ENCODE measurements at places on chromosomes 2 and 18.

- no peak overlapping the region for H3K4me3 ChIP-seq
- H3K4me1 ChIP-seq: no peaks in the 10 kb centered on the region
- no peaks in the 10 kb centered on the region for H3K27me3 ChIP-seq
- H3K36me3 ChIP-seq: peaks cover 24% of the 10 kb centered on the region
- H3K27ac ChIP-seq: peak overlapping the region; percentile 32
These were observed 58.8 kb downstream of the C2orf74 start for GRCh38 chr2:61220768-61221167.

GRCh38 chr18:59787998-59788790, 91.0 kb upstream of the CCBE1 start:
- no peaks in the 10 kb centered on the region for H3K27me3 ChIP-seq
- H3K4me3 ChIP-seq: no peak overlapping the region
- no peaks in the 10 kb centered on the region for H3K4me1 ChIP-seq
- H3K36me3 ChIP-seq: no peaks in the 10 kb centered on the region

GRCh38 chr2:61750624-61751023, 103.2 kb downstream of the FAM161A start:
- H3K27me3 ChIP-seq: no peaks in the 10 kb centered on the region
- H3K36me3 ChIP-seq: no peaks in the 10 kb centered on the region
- DNase-seq: no peak

DNA sequence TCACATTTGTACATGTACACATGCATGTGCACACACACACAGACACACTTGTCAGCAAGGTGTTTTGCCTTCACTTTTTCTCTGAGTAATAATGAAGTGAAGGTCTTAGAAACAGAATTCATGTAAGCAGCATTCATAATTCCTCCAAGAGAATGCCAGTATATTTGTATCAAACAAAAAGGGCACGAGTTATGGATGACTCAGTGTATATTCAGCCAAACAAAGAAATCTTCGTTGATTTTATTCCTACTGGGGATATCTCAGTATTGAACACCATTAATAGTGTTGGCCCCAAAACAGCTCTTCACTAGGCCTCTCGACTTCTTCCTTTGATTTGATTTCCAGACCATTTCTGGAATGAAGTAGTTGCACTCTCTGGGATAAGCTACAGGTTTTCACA, 125.3 kb downstream of the PIK3C3 start:
- no peaks in the 10 kb centered on the region for H3K4me1 ChIP-seq
- no peak overlapping the region for H3K27ac ChIP-seq
- no peaks in the 10 kb centered on the region for H3K27me3 ChIP-seq
- H3K4me3 ChIP-seq: no peak overlapping the region
- H3K36me3 ChIP-seq: peaks cover 32% of the 10 kb centered on the region
- no peak for DNase-seq

DNA sequence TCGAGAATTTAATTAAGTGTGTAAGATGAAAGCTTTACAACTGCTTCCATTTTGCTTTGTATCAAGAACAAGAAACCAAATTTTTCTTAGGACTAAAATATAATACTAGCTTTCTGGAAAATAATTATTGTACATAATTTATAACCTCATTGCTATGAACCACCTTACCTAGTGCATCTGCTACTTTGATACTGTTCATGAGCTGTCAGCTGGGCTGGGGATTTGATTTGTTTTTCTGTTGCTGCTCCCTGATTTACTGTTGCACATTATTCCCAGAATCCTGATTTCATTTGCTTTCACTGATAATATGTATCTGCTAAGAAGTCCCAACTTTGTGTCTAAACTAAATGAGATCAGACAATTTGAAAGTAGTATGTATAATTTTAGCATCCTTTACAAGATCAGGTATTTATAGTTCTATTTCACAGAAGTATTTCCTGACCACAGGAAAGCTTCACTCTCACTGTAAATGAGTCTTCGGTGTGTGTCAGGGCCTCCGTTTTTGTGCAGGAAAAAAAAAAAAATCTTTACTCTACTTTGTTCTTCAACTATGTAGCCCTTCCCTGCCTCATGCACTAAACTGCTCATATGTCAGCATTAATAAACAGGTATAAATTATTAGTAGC, 105.6 kb upstream of the CCDC150 start:
- no peak for DNase-seq
- no peak overlapping the region for H3K4me3 ChIP-seq
- H3K27ac ChIP-seq: no peak overlapping the region
- no peaks in the 10 kb centered on the region for H3K36me3 ChIP-seq

DNA sequence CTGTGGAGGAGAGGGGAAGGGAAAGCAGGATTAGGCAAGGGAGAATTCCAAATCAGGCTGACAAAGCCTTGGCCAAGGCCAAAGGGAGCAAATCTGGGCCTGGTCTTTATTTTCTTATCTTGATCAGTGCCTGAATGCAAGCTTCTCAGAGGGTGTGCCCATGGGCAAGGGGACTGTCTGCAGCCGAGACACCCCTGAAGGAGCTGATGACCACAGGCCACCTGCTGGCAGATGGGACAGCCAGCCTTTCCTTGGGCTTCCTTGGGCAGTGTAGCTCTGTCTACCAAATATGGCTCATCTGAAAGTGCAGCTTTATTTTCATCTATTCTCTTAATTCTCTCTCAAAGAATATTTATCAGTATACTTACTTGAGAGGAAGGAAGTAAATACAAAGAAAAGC, 117.0 kb downstream of the PKP4 start:
- no peak overlapping the region for H3K27ac ChIP-seq
- no peak overlapping the region for H3K4me3 ChIP-seq
- H3K36me3 ChIP-seq: peaks cover 3% of the 10 kb centered on the region
- no peak for DNase-seq

GRCh38 chr2:120480903-120481445, 135.0 kb downstream of the INHBB start:
- no peak for DNase-seq
- no peak overlapping the region for H3K4me3 ChIP-seq
- no peaks in the 10 kb centered on the region for H3K36me3 ChIP-seq
- no peak overlapping the region for H3K27ac ChIP-seq

DNA sequence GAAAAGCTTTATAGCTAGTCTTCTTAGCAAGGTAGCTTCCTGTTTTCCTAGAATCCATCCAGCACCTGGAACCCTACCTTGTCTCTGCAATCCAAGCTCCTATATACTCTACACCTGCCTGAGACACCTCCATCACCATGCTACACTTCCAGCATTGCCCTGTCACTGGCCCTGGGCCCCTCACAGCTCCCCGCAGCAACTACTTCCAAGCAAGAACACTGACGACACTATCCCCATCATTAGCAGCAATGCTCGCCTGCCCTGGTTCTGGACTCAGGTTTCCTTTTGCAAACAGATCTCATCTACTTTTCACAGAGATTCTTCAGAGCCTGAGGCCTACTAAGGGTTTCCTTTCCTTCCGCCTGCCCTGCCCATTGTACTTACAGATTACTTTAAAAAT, 121.1 kb downstream of the DTNB start:
- no peak overlapping the region for H3K27ac ChIP-seq
- H3K4me1 ChIP-seq: peaks cover 6% of the 10 kb centered on the region
- DNase-seq: no peak
- no peaks in the 10 kb centered on the region for H3K27me3 ChIP-seq
- no peaks in the 10 kb centered on the region for H3K36me3 ChIP-seq

DNA sequence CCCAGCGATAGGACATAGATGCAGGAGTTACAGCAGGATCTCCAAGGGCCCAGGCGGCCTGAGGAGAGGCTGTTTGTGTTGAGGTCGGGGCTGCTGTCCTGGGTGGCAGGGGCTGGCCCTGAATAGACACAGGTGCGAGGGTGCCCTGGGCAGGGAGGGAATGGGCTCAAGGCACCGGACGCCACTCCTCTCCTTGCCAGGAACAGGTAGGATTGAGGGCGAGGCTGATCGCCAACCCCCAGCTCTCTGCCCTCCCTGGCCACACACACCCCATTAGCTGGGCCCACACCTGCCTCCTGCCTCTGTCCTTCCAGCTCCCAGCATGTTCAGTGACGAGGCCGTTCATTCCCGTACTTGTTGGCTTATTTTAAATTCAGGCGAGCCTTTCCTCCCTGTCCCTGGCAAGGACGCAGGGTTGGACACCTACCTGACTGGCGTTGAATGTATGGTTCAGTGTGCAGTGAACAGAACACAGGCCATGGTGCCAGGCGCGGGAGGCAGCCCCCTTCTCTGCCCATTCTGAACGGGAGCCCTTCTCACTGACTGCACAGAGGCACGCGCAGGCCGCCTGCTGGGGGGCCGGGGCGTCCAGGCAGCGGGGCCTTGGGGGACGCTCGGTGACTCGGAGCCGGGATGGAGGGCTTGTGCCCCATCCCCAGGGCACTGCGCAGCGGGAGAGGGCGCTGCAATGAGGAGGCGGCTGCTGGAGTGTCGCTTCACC, 41.3 kb upstream of the SNED1 start:
- H3K27me3 ChIP-seq: no peaks in the 10 kb centered on the region
- H3K36me3 ChIP-seq: no peaks in the 10 kb centered on the region
- H3K4me1 ChIP-seq: no peaks in the 10 kb centered on the region
- no peak for DNase-seq
- no peak overlapping the region for H3K27ac ChIP-seq

GRCh38 chr2:20019747-20020146, 7.3 kb upstream of the MATN3 start:
- H3K36me3 ChIP-seq: peaks cover 17% of the 10 kb centered on the region
- peaks cover 5% of the 10 kb centered on the region for H3K27me3 ChIP-seq
- no peak overlapping the region for H3K27ac ChIP-seq
- no peaks in the 10 kb centered on the region for H3K4me1 ChIP-seq

DNA sequence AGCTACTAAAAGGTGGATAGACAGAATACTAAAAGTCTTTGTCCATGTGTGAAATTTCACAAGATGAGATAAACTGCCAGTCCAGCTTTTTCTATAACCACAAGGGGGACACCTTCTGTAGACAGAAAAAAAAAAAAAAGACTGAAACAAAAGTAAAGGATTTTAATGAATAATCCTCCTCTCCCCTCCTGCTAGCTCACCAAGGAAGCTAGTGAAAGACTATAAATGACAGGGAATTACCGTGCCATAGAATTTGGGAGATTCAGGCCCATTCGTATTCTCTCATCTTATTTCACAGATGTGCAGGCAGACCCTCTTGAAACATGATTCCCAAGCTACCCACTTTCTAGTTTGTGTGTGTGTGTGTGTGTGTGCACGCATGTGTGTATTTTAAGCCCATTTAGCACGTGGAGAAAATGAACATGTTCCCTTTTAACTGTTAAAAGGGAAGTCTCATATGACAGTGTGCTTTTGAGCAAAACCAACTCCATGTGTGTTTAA, 36.3 kb upstream of the SLC8A1 start:
- no peaks in the 10 kb centered on the region for H3K27me3 ChIP-seq
- no peaks in the 10 kb centered on the region for H3K36me3 ChIP-seq

GRCh38 chr18:49863769-49864621, 50.7 kb upstream of the ACAA2 start:
- H3K27ac ChIP-seq: peak overlapping the region; percentile 40
- H3K4me3 ChIP-seq: no peak overlapping the region
- DNase-seq: no peak
- no peaks in the 10 kb centered on the region for H3K4me1 ChIP-seq
- peaks cover under 1% of the 10 kb centered on the region for H3K27me3 ChIP-seq

GRCh38 chr2:120976501-120977307, 241.0 kb downstream of the GLI2 start:
- no peaks in the 10 kb centered on the region for H3K27me3 ChIP-seq
- no peak overlapping the region for H3K27ac ChIP-seq
- no peaks in the 10 kb centered on the region for H3K36me3 ChIP-seq
- DNase-seq: no peak

GRCh38 chr18:5197032-5197434, at the start of gene AKAIN1:
Gene AKAIN1 (minus strand): TSS chr18:5197257. CDS start chr18:5197053, 204 bp downstream.
- peak within 1 kb of the TSS; percentile 61 for H3K4me3 ChIP-seq
- no peak for DNase-seq
- H3K27ac ChIP-seq: no peak within 1 kb of the TSS
- H3K4me1 ChIP-seq: peaks cover 3% of the 10 kb centered on the region
- H3K36me3 ChIP-seq: no peaks in the 10 kb centered on the region
- peaks cover 44% of the 10 kb centered on the region for H3K27me3 ChIP-seq

DNA sequence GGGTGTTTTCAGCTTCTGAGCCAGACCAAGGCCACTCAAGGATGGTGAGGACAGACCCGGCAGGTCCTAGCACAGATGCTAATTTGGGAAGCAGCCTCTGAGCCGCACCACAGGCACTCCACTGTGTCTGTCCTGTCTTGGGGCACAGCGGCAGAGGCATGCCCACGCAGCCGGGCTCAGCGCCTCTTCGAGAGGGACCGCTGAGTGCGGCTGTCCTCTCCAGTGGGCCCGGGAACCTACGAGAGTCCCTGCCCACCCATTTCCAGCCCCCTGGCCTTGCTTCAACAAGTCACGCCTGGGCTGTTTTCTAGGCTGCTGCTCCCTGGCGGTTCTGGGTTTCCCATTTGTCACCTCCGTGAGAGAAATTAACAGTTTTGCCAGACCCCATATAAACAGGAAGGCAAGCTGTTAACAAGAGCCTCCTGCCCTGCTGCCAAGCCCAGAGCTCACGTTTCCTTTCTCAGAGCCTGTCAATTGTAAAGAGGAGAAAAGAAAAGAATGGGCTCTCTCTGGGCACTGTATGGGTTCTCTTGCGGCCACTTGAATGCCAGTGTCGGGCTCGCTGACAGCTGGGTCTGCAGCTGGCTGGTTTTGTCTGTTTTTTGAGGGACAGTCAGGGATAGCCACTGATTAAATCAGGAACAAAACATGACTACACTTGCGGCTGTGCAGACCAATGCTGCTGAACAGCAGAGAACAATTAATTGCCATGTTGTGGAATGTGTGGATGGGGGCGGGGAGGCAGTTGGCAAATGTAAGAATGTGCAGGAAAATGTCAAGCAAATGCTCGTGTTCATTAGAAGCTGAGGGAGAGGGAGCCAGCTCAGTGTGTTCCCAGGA, 30.6 kb downstream of the TMEM17 start:
- H3K36me3 ChIP-seq: no peaks in the 10 kb centered on the region
- H3K27me3 ChIP-seq: no peaks in the 10 kb centered on the region
- H3K27ac ChIP-seq: peak overlapping the region; percentile 87
- H3K4me3 ChIP-seq: peak overlapping the region; percentile 86
- peaks cover 36% of the 10 kb centered on the region for H3K4me1 ChIP-seq
- DNase-seq: peak; percentile 53

DNA sequence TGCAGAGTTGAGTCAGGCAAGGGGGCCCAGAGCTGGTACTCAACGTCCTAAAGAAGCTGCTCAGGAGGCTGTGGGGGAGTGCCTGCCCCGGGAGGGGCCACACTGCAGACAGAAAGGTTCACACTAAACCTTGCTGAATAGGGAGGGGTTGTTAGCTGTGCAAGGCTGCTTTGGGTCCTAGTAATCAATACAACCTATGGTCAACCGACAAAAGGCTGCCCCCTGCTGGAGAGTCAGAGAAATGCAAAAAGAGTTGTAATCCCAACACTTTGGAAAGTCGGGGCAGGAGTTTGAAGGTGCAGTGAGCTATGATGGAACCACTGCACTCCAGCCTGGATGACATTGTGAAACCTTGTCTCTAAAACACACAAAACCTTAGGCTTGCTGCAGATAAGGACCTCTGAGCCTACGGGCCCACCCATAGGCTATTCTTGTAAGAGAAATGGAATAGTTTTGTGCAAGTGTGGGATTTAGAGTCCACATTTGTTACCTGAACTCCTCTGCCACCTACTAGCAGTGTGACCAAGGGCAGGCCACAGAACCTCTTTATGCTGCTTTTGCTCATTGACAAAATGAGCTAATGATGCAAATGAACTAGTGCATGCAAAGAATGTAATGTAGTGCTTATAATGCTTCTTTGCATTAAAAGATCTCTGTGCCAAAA, 81.5 kb downstream of the PRPF40A start:
- no peaks in the 10 kb centered on the region for H3K36me3 ChIP-seq
- peaks cover 6% of the 10 kb centered on the region for H3K4me1 ChIP-seq
- no peak overlapping the region for H3K27ac ChIP-seq
- DNase-seq: peak; percentile 63
- H3K27me3 ChIP-seq: peaks cover 2% of the 10 kb centered on the region

- H3K4me1 ChIP-seq: peaks cover 20% of the 10 kb centered on the region
- no peak overlapping the region for H3K4me3 ChIP-seq
- H3K27ac ChIP-seq: no peak overlapping the region
- peaks cover 2% of the 10 kb centered on the region for H3K27me3 ChIP-seq
These were observed 48.4 kb upstream of the TBR1 start for GRCh38 chr2:161367675-161368074.
